ENCODE measurements at places on chromosomes 12 and 14.

DNA sequence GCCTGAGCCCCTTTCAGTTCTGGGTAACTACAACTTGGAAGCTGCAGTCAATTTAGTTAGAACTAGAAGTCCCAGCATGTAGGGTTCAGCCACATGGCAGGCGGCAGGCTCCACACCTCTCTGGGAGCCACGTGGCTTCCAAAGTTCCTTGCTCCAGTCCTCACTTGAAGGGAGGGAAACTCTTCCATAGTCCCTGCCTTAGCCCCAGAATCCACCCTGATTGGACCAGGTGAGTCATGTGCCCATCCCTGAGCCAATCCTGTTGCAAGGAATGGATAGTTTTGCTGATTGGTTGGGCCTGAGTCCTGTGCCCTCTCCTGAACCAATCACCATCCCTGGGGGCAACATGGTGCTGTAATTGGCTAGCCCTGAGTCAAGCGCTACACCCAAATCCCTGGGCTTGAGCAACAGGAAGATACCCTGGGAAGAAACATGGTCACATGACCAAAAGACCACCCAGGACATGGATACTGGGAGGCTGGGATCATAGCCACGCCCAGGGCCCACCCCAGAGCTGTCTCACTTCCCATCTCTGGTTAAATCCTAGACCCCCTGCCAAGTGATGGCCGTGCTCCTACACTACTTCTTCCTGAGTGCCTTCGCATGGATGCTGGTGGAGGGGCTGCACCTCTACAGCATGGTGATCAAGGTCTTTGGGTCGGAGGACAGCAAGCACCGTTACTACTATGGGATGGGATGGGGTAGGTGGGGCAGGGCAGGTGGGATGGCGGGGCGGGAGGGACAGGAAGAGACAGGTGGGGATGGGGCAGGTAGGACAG lies 154.7 kb downstream of the ADGRD1 start:
- DNase-seq = no peak

GRCh38 chr12:94725375-94726168 lies 75.2 kb upstream of the TMCC3 start:
- DNase-seq = no peak

DNA sequence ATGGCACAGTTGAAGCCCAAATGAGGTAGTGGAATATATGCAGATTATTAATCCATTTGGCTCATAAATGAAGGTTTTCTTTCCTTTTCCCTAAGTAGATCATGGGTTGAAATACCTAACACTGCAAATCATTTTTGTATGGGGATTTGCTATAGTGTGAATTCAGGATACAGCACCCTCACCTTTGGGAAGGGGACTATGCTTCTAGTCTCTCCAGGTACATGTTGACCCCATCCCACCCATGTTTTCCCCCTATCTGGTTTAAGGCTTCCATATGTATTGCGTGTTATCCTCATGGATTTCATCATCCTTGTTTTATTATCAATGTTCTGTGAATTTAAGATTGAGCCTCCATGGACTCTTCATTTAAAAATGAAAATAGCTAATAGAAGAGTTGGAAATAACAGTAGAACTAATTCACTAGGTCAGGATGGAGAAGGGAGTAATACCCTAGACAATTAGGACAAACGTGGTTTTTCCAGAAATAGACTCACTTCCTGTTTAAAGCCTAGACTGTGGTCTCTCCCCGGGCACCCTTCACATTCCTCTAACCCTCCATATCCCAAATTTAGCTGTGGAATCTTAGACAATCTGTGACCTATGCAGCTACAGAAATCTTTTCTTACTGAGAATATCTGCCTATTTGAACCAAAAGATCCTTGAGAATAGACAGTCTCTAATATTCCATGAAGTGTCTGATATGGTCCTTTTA lies 56.5 kb downstream of the DAD1 start:
- no peak for DNase-seq

DNA sequence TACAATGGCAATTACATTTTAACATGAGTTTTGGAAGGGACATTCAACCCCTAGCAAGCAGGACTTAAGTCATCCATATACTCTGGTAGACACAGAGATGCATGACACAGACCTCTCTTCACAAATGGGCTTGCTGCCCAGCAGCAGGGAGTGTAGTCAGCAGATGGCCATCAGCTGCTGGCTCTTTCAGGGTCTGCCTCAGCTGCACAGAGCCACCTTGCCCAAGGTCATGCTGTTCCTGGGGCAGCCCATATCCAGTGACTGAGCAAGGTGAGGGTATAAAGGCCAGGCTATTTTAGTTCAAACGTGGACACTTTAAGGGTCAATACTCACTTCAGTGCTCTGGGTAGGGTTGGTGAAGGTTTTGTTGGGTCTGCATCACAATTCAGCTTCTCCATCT lies 58.3 kb upstream of the JDP2 start:
- no peak for DNase-seq

GRCh38 chr14:105499256-105500035 lies 8.4 kb downstream of the TEDC1 start:
- no peak for DNase-seq
